Effector CD4-positive, alpha-beta T cell (primary cell): ENCODE measurements at places on chromosomes 16 and 17.
A peak's percentile ranks its signal among the peaks of the same experiment; 100 is the strongest.

DNA sequence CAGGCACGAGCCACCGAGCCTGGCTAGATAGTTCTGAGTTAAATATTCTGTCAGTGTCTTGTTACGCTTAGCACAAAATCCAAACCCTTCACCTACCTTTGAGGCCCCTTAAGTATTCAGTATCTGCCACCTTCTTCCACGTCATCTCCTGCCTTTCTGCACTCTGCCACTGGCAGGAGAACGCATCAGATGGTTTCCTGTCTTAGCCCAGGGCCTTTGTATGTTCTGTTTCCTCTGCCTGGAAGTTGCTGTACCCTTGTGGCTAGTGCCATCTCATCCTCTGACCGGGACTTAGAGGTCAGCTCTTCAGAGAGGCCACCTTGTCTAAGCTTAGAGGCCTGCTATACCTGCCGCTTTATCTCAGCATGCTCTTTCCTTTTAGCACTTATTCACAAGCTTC lies 67.5 kb upstream of the LGALS9 start:
- no peak for DNase-seq

GRCh38 chr16:88698646-88699045 lies 7.6 kb downstream of the RNF166 start:
- no peak for DNase-seq

- DNase-seq: no peak
These were observed 117.9 kb upstream of the AXIN2 start for GRCh38 chr17:65679165-65679845.

DNA sequence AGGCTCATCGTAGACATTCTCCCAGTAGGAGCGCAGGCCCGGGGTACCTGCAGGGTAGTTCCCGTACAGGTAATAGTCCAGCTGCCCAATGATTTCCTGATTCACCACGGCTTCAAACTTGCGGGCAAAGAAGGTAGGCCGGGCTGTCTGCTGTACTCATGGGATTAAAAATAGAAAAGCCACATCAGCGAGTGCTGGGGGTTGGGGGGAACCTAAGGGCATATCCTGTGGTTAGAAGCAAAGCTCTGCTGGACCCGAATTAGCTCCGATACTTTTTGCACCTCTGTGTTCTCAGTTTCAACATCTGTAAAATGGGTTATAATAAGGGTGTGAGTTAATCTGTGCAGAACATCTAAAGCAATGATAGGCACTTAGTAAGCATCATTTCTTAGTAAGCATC lies 336.2 kb downstream of the XYLT1 start:
- DNase-seq: no peak

DNA sequence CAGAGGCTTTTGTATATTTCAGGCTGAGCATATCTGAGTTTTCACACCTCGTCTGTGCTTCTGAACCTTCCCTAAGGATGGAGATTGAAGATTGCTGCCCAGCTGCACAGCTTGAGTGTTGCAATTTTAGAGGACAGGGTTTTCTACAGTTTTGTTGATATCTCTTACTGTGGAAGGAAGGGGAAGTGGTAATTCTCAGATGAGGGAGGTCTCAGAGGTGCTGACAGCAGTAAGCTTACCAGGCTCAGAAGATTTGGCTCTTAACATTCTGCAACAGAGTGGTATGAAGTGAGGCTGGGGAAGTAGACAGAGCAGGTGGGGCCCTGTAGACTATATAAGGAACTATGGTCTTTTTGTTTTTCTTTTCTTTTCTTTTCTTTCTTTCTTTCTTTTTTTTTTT lies 45.8 kb upstream of the ARHGAP17 start:
- no peak for DNase-seq

GRCh38 chr17:44655983-44656710 lies at the start of gene MEIOC:
MEIOC (plus strand) TSS chr17:44656468; CDS start chr17:44656614, 146 bp downstream.
- DNase-seq: no peak

GRCh38 chr17:50532452-50533024 lies at the start of gene EPN3:
EPN3 (plus strand) TSS chr17:50532735; CDS start chr17:50536557, 3,822 bp downstream.
- no peak for DNase-seq

DNA sequence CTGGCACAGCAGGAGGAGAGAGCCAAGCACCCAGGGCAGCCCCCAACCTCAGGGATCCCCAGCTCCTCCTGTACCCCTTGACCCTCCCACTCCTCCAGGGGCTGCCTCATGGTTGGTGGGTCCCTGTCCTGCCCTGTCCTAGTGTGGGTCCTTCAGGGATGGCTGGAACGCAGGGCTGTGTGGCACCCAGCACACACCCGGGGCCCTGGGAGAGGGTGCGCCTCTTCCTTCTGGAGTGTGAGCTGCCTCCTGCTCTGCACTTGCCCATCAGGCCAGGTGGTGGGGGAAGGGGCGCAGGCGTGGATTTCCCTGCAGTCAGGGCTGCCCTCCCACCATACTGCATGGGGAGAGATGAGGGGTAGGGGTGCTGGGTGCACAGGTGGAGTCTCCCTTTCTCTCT lies 42.6 kb downstream of the SOCS1 start:
- no peak for DNase-seq

DNA sequence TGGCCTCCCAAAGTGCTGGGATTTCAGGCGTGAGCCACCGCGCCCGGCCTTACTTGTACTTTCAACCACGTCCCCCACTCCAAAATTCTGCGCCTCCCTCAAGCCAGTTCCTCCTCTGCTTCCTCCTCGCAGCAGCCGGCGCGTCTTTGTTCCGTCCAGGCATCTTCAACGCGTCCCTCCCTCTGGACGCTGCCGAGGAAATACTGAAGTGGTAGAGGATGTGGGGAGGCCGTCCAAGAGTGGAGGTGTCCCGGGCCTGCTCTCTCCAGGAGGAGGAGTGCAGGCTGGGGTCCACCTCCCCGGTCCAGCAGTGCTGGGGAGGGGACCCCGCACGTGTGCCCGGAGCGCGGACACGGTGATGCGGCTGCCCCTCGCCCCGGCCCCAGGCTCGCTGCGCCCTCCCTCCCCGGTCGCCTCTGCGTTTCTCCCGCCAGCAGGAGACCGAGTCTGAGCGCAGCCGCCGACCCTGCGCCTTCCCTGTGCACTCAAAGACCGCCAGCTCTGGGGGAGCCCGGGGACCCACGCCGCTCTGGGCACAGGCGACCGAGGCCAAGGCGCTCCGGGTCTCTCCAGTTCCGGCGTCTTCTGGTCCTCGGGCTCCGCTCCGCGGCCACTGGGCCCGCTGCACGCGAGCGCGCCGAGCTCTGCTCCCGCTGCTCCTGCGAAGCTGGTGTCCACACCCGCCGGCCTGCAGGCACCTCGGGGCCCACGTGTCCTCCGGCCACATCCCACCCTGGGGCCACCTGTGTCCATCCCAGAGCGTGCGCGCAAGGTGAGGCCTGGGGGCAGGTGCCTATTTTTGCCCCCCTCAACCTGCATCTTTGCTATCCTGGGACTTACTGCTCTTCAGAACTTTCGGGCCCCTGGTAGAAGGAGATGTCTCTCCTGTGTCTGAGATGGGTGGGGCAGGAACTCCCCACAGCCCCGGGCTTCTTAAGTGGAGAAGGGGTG lies 31.7 kb downstream of the OSBPL7 start:
- no peak for DNase-seq

GRCh38 chr16:54287131-54288029 lies 793 bp upstream of the IRX3 start:
- no peak for DNase-seq

- DNase-seq: no peak
These were observed 227.3 kb downstream of the CCDC182 start for GRCh38 chr17:57517632-57518456.

DNA sequence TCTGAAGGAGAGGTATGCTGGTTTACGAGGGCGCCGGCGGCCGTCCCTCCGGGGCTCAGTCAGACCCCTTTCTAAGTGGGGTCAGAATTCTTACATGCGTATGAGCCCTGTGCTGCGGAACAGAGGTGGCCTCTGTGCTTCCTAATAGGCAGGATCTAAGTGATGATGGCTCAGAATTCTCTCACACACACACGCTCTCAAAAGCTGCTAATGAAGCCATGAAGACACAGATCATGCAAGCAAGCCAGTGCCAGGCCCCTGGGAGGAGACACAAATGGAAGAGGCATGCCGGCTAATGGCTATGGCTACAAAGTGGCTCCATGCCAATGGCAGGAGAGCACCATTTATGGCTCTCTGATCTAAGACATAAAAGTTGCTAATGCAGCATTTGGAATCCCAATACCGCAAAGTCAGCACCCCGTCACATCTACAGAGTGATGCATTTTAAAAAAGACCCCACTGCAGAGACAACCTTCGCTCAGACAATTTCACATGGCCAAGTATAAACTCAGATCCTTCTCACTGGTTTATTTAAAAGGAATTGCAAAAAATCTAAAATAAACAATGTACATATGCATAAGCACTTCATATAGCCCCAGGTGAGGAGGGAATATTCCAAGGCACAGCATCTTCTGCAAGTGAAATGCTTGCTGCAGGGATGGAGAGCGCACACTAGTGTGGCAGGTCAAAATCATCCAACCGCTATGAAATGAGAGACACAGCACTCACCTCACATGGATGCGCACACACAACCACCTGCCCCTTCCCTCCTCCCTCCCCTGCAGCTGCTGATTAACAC lies 24.5 kb downstream of the NPLOC4 start:
- DNase-seq: no peak

- DNase-seq: no peak
These were observed 5.3 kb upstream of the PRSS41 start for GRCh38 chr16:2792940-2793339.

GRCh38 chr16:83967838-83968305 lies at the start of gene NECAB2:
NECAB2 (plus strand) TSS chr16:83968244; CDS start chr16:83968649, 405 bp downstream.
- DNase-seq: no peak

GRCh38 chr17:48577946-48578615 lies at the start of gene HOXB4:
HOXB4 (minus strand) TSS chr17:48578350; CDS start chr17:48578319, 31 bp downstream.
- DNase-seq: peak; percentile 71

GRCh38 chr17:63698886-63699637 lies 863 bp downstream of the LIMD2 start:
- DNase-seq: peak; percentile 86

DNA sequence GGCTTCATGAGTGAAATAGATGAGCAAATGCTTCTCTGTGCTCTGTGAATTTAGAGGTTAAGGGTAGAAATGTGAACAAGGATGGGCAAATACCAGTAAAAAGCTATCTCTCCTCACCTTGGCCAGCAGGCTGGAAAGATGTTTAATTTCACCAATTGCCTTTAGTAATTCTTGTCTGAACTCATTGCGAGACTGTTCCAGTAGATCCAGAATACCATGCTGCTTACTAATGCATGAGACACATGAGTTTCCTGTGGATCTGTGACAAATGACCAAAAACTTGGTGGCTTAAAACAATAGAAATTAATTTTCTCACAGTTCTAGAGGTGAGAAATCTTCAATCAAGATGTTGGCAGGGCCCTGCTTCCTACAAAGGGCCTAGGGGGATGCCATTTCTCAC lies 9.3 kb upstream of the ZNF624 start:
- no peak for DNase-seq

DNA sequence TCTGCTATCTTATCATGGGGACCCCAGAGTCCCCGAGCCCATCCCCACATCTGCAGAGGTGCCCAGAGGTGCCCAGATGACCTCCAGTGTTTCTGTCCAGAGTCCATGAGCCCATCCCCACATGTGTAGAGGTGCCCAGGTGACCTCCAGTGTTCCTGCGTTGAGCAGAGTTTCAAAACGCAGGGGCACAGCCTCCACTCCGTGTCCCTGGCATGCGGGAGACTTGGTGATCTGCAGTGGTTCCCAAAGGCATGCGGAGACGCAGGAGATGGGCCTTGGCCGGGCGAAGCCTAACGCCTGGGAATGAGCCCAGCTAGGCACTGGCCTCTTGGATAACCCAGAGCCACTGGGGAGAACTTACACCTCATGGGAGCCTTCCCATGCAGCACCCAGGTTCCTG lies 41.3 kb downstream of the COX4I1 start:
- DNase-seq: no peak

GRCh38 chr17:67718325-67718941 lies 697 bp downstream of the NOL11 start:
- peak; percentile 25 for DNase-seq

GRCh38 chr16:50520451-50521245 lies 27.5 kb upstream of the NKD1 start:
- DNase-seq: no peak

GRCh38 chr16:78684030-78684611 lies 584.7 kb downstream of the WWOX start:
- no peak for DNase-seq

- no peak for DNase-seq
These were observed 25.2 kb downstream of the SREBF1 start for GRCh38 chr17:17811381-17812210.

GRCh38 chr16:68643227-68643626 lies 1.9 kb upstream of the CDH3 start:
- DNase-seq: no peak

DNA sequence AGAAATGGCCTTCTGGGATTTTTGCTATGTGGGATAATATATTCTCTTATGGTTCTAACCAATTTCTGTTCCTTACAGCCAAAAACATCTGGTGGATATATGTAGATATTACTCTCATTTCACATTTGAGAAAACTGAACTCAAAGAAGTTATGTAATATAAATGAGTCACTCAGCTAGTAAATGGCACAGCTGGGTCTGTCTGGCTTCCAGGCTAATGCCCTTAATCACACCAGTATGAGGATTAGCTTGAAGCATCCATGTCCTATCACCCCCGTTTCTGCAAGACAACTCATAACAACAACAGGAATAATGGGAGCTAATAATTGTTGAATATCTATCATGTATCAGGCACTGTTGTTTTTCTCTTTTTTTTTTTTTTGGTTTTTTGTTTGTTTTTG lies 34.4 kb upstream of the USP7 start:
- no peak for DNase-seq

GRCh38 chr17:50656509-50656908 lies 21.8 kb downstream of the ABCC3 start:
- no peak for DNase-seq

DNA sequence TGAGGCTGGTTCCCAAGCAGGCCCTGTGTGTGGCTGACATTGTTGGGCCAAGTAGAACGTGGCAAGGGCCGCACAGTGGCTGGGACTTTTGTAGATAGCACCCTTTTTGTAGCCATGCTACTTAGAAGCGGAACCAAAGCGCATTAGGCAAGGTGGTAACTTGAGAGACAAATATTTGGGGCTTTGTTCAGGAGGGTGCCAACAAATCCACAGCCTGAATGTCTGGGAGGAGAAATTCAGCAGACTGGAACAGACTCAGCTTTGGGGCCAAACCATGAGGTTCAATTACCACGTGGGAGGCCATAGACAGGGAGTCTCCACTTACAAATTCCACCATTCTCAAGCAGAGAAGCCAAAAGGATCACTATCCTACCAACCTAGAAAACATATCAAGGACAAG lies 183.7 kb downstream of the RGS9 start:
- no peak for DNase-seq

DNA sequence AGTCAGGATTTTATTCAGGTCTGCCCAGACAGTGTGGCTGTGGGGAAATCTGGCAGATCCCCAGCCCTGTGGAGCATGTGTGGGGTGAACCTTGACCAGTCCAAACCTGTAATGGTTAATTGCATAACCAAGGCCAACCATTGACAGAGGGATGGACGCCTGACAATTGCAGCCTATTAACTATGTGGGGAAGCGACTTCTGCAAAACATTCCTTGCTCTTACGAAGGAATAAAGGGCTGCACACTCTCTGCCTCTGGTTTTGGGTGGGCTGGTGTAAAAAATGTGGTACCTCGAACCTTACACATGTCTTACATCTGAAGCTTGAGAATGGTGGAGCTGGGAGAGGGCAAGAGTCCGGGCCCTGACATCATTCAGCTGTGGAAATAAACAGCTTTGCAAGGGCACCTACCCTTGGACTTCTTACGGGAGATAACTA lies 35.8 kb downstream of the MAF start:
- DNase-seq: no peak
